ENCODE measurements at places on chromosomes 7 and 10.

DNA sequence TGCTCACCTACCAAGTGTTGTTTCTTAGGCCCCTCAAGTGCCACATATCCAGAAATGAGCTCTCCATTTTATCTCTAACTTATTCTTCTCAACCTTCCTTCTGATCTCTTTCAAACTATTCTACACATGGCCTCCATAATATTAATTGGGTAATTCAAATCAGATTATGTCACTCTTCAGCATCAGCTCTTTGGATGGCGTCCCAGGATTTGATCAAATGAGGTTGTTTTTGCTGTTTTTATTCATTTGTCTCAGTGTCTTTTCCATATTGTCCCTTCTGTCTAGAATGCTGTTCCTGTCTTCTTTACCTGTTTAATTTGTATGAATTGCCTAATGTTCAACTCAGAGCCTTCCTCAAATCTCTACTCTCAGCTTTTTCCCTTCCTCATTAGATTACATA, 234.6 kb upstream of the CXCL12 start:
- no peak for DNase-seq

GRCh38 chr10:80459047-80459865, 5.1 kb downstream of the TSPAN14 start:
- peak; percentile 83 for DNase-seq

- DNase-seq, result peak; percentile 5
Observed at GRCh38 chr10:100009283-100009792, 409 bp downstream of the DNMBP start.

DNA sequence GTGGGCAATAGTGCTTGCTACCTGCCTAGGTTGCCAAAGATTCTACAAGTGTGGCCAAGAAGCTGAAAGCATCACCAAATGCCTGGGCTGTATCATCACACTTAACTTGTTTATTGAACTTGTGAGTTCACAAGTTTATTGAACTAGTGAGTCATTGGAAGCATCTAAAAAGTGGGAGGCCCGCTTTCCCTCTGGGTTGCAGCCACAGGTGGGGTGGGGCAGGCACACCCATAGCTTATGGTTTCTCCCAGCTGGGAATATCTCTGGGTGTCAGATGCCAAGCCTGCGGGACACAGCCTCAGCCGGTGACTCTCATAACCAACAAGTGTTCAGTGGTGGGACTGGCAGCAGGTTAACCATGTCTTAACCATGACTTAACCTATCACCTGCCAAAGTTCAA, 145.9 kb upstream of the FAM13C start:
- DNase-seq, result no peak

GRCh38 chr7:131653418-131654248, 97.2 kb upstream of the PODXL start:
- no peak for DNase-seq

GRCh38 chr7:46945328-46945727, 636.6 kb downstream of the TNS3 start:
- no peak for DNase-seq

GRCh38 chr7:16395121-16395520, 26.2 kb downstream of the CRPPA start:
- DNase-seq, result no peak

- DNase-seq, result no peak
Observed at GRCh38 chr7:142030848-142031247, 35.2 kb downstream of the MGAM start.

GRCh38 chr7:7795203-7795602, 76.8 kb upstream of the RPA3 start:
- no peak for DNase-seq

DNA sequence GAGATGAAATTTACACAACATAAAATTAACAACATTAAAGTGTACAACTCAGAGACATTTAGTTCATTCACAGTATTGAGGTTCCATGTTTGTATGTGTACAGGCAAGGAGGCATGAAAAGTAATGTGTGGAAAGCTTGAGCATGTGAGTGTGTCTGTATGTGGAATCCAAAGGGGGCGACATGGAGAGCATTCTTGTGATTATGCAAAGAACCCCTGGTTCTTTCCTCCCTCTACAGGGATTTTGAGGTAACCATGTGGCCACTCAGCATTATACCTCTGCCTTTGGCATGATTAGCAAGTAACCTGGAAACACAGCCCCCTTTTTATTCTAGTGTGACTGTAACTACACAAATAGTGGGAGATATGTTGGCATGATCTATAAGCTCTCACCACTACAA, 21.0 kb downstream of the OR2F1 start:
- DNase-seq, result peak; percentile 18

DNA sequence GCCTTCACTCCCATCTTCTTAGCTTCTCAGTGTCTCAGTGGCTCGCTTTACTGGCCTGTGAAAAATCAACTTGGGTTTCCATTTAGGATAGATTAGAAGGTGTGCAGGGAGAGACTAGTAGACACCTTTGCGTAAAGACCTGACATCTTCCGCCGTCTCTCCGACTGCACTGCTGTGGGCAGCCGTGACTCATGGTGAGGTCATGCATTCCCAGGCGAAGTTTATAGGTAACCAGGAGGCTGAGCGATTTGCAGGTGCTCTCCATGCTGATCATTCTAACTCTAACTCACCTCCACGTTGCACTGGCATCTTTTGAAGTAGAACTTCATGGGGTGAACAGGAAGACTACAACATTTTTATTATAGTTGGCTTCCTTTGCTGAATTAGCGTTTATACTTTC, 68.0 kb upstream of the ZNF438 start:
- DNase-seq, result peak; percentile 67

DNA sequence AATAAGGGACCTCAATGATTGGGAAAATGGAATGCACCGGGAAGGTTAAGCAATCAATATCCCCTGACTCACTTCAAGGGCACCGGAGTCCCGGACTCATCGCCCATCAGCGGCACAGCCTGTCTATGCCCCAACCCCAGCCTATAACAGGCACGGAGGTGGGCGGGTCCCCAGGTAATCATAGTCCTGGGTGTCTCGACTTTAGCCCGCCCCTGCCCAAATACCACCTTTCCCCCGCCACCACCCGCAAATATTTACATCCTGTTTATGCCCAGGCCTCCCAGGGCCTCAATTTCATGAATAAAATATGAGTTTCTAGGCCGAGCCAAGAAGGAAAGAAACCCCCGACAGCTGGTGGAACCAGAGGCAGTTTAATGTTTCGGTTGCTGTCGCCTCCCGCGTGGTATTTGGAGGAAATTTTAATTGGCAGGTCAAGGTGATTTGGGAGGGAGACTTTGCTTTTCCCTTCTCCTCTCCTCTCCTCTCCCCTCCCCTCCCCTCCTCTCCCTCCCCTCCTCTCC, 15.6 kb upstream of the RFC2 start:
- peak; percentile 74 for DNase-seq

DNA sequence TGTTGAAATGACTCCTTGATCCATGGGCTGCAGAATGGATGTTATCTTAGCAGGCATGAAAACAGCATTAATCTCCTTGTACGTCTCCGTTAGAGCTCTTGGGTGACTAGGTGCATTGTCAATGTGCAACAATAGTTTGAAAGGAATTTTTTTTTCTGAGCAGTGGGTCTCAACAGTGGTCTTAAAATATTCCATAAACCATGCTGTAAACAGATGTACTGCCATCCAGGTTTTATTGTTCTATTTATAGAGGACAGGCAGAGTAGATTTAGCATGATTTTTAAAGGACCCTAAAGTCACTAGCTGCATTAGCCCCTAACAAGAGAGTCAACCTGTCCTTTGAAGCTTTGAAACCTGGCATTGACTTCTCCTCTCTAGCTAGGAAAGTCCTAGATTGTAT, 64.0 kb downstream of the NRF1 start:
- no peak for DNase-seq

GRCh38 chr10:89846281-89846630, 144.9 kb downstream of the KIF20B start:
- DNase-seq, result no peak

- DNase-seq, result no peak
Observed at GRCh38 chr7:46725838-46726237, 804.8 kb upstream of the IGFBP3 start.

GRCh38 chr7:106844279-106844997, 20.6 kb upstream of the PIK3CG start:
- DNase-seq, result no peak

- peak; percentile 3 for DNase-seq
Observed at GRCh38 chr7:371779-372545, 82.0 kb downstream of the FOXL3 start.

GRCh38 chr10:114034923-114035645, 8.6 kb upstream of the ADRB1 start:
- no peak for DNase-seq

DNA sequence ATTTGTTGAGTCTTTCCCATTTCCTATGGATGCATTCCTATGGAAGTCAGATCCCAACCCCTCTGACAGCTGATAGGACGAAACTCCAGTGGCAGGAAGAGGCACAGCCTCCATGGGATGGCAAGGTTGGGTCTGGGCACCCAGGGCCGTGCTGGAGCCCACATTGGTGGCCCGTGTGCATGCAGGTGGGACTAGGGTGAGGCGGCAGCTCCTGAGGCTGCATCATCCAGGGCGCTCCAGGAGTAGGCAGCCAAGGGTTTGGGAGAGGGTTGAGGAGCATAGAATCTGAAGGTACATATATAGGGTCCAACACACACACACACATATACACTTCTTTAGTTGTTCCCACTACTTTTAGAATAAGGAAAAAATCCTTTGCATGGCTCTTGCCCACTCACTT, 81.4 kb upstream of the BMPER start:
- no peak for DNase-seq

DNA sequence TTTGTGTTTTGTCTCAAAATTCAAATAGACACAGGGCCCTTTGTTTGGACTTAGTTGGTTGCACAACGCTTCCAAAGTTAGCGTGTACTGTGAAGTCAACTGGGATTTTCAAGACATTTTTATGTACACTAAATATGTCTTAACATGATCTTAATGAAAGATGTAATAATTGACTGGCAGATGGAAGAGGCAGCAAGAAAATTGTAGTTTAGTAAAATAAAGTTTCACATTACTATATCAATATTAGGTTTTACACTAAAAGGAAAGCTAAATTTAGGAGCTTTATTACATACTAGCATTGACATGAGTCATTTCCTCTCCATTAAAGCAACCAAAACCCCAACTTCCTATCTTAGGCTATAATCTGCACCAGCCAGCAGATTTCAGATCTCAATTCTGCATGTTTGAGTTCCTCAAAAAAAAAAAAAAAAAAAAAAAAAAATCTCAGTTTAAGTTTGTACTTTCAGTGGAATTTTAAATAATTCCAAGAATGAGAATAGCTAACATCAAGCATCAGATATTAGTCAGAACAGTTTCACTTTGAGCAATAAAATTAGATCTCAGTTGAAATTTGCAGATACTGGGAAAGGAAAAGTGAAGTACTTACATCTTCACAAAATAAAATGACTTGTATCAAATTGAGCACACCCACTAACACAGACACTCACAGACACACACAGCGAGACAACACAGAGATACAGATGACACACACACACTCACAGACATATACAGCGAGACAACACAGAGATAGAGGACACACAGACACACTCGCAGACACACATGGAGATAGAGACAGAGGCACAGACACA, 346.6 kb upstream of the KLF6 start:
- DNase-seq, result peak; percentile 43

DNA sequence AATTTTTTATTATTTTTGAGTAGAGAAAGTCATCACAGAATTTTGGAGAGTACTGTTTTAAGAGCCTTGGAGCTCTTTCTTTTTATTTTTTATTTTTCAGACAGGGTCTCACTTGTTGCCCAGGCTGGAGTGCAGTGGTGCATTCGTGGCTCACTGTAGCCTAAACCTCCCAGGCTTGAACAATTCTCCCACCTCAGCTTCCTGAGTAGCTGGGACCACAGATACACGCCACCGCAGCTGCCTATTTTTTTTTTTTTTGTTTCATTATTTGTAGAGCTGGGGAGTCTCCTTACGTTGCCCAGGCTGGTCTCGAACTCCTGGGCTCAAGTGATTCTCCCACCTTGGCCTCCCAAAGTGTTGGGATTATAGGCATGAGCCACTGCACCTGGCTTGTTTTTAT, 10.6 kb downstream of the CPA4 start:
- DNase-seq, result no peak

- DNase-seq, result no peak
Observed at GRCh38 chr7:75961218-75961617, 33.2 kb downstream of the TMEM120A start.

DNA sequence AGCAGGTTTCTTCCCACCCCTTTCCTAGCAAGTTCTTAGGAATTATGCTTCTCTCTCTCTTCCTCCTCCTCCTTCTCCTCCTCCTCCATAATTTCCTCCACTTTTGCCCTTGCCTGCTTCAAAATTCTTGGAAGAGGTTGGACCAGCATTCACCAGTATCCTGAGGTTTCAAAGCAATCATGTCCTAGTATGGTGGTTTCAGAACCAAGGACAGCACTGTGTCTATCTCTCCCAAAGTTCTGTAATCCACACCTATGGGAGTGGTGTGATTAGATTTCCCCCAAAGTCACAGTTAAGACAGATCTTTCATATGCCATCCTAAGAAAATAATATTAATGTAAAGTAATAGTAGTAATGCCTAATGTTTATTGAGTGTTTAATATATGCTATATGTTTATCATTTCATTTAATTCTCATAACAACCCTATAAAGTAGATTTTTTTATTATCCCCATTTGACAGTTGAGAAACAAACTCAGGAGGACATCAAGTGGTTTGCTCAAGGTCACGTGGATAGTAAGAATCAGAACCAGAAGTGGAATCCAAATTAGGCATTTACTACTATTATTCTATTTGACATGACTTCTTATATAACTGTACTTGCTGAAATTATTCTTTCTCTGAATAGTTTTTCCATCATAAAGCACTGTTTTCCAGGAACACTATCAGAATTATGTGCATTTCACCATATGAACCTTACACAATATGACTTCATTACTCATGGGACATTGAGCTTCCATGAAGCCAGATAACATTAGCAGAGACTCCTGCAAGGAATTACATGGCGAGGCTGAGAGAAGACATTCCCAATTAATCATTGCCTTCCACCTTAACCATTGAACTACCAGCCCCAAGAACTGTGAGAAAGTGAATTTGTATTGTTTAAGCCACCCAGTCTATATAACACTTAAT, 91.4 kb downstream of the IPMK start:
- DNase-seq, result no peak

DNA sequence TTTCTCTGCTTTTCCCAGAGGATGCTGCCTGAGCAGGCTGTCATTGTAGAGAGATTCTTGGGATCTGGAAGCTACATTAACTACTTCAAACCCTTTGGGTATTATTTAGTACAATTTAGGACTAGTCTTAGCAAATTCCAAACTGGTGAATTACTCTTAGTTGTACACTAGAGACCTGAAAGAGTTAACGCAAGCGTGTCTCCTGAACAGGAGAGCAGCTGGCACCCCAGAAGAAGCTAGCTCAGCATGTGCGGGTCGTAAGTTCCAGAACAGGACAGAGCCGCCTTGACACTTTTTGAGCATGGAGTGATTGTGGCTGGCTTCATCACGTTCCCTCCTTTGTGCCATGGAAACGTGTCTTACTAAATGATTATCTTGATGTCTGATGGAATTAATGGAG, 495.7 kb upstream of the TPK1 start:
- no peak for DNase-seq

DNA sequence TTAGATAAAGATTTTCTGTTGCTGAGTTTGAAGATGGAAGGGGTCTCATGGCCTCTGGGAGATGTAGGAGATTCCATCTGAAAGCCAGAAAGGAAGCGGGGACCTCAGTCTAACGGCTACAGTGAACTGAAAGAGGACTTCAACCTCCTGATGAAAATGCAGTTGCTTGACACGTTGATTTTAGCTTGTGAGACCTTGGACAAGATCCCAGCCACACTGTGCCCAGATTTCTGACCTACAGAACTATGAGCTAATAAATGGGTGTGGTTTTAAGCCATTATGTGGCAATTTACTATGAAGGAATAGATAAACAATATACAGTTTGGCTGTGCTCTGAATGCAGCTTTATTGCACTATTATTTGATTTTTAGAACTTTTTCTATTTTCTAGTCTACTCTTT, 342.3 kb upstream of the SEMA3D start:
- no peak for DNase-seq

GRCh38 chr7:14258441-14258840, 269.0 kb upstream of the ETV1 start:
- DNase-seq, result no peak
